ENCODE measurements at places on chromosomes 13 and 19. TPM values are rescaled to one million over a fixed set of nuclear protein-coding genes. Genes with fewer than 3 reads are reported as not detected.

GRCh38 chr13:51773515-51773914, 30.4 kb downstream of the DHRS12 start:
- no peak for DNase-seq

The HMGB1 gene
- total RNA-seq: 303 TPM

DNA sequence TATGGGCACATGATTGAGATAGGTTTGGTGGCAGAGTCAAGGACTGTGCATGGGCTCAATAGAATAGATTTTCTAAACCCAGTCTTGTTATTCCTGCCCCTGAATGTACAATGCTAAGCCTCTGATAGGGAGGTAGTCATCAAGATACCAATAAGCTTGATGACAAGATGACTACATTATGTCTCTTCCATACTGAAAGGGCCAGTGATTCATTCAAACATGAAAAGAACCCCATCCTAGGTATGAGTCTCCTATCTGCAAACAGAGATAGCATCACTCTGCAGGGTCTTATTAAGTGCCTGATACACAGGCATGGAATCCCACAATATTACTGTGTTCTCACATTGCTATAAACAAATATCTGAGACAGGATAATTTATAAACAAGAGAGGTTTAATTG, 40.3 kb upstream of the UFM1 start:
- no peak for DNase-seq

The SIGLEC6 gene
- total RNA-seq: 2.8 TPM

The CABP5 gene
- not detected for total RNA-seq

The LHB gene
- total RNA-seq: not detected

DNA sequence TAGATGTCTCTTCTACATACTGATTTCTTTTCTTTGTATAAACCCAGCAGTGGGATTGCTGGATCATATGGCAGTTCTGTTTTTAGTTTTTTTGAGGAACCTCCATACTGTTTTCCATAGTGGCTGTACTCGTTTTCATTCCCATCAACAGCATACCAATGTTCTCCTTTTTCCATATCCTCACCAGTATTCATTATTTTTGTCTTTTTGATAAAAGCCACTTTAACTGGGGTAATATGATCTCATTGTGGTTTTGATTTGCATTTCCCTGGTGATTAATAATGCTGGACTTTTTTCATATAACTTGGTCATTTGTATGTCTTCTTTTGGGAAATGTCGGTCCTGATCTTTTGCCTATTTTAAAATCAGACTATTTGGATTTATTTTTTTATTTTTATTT, 108.5 kb downstream of the PAN3 start:
- DNase-seq: no peak

GRCh38 chr13:68748038-68748437, 1359.6 kb upstream of the ATXN8OS start:
- no peak for DNase-seq

DNA sequence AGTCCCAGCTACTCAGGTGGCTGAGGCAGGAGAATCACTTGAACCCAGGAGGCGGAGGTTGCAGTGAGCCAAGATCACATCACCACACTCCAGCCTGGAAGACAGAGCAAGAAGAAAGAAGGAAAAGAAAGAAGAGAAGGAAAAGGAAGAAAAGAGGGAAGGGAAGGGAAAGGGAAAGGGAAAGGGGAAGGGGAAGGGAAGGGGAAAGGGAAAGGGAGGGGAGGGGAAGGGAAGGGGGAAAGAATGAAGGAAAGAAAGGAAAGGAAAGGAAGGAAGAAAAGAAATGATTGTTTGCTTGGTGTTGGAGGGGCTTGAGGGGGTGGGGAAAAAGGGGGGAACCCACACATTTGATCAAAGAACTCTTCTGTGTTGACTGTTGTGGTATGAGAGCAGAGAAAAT, 10.0 kb downstream of the PMIS2 start:
- no peak for DNase-seq

The UBE2L5 gene
- not detected for total RNA-seq

- no peak for DNase-seq
These were observed 305.4 kb downstream of the KLF12 start for GRCh38 chr13:73828811-73829210.

The LYL1 gene
- total RNA-seq: 7.6 TPM

DNA sequence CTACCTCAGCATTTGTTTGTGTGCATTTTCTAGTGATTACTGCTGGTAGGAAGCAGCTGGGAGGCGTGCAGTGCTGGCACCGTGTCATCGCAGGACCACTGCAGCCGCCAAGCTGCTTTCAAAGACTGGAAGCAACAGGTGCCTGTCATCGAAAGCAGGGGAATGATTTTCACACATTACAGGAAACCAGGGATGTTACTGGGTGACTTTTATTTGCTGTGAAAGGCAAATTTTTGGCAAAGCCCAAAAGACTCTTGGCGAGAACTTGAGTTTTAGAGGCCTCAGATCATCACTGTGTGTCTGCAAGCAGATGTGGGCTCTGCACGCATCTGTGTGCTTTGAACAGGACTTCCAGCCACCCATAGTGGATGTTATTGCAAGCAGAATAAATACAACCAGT, 176.4 kb downstream of the FLT1 start:
- no peak for DNase-seq

GRCh38 chr19:2050349-2050990, 574 bp downstream of the MKNK2 start:
- DNase-seq: no peak

The ZNF470 gene
- 6.7 TPM for total RNA-seq

DNA sequence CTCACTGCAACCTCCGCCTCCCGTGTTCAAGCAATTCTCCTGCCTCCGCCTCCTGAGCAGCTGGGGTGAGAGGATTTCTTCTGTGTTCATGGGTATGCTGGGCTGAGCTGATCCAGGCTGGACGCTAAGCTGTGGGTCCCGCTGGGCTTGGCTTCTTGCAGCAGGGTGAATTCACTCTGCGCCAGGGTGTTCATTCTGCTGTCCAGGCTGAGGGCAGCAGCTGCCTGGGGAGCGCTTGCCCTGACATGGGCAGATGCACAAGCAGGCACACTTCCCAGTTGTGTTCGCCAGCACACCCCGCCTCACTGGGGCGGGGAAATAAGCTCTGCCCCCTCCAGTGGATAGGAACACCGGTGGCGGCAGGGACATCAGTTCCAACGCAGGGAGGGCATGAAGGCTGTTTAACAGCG, 7.3 kb upstream of the INAFM1 start:
- DNase-seq: no peak

DNA sequence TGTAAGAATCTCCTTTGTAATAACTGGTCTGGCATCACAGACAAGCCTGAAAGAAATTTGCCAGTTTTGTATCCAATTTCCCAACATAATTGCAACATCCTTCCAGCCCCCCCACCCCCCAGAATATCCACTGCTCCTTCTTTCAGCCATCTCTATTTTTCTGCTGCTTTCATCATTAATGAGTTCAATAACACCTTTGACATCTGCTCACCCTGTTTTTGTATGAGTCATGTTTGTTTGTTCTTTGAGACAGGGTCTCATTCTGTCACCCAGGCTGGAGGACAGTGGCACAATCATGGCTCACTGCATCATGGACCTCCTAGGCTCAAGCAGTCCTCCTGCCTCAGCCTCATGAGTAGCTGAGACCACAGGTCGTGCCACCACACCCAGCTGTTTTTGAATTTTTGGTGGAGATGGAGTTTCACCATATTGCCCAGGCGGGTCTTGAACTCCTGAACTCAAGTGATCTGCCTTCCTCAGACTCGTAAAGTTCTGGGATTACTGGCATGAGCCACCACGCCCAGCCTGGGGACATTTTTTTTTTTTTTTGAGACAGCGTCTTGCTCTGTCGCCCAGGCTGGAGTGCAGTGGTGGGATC, 7.0 kb upstream of the ZC3H4 start:
- no peak for DNase-seq

GRCh38 chr13:100108913-100109507, 20.1 kb downstream of the PCCA start:
- DNase-seq: no peak

- peak; percentile 32 for DNase-seq
These were observed 61.1 kb upstream of the FAM216B start for GRCh38 chr13:42720113-42720857.

The SLITRK1 gene
- 0.06 TPM for total RNA-seq

GRCh38 chr13:80469853-80470381, 129.0 kb upstream of the SPRY2 start:
- peak; percentile 17 for DNase-seq

The CFAP97D2 gene
- total RNA-seq: not detected

The MYDGF gene
- 50.2 TPM for total RNA-seq

- no peak for DNase-seq
These were observed 85.0 kb upstream of the ATXN8OS start for GRCh38 chr13:70022646-70023045.

DNA sequence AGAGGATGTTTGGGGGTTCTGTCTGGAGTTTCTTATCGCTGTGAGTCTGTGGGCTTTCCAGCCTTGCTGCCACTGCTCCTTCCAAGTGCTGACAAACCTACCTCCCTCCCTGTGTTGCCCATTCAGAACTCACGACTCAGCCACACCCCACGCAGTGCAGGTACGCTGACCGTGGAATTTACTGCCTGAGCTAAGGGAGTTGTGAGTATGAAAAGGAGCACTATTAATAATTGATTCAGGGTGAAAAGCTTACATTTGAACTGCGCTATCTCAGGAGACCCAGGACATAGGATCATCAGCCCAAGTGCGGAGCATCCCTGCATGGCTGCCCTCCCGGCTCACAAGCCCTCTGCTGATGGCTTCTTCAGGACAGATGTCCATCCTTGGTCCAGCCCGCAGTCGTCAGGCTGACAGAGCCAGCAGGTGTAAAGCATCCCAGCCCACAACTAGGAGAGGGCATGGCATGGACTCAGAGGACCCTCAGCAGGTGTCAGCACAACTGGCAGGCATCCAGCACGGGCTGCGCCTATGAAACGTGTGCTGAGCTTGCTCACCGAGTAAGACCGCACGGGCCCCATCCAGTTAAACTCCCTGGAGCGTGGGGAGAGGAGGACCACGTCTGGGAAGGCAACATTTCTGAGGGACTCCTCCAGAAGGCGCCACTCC, 244.0 kb downstream of the COL4A1 start:
- DNase-seq: no peak

DNA sequence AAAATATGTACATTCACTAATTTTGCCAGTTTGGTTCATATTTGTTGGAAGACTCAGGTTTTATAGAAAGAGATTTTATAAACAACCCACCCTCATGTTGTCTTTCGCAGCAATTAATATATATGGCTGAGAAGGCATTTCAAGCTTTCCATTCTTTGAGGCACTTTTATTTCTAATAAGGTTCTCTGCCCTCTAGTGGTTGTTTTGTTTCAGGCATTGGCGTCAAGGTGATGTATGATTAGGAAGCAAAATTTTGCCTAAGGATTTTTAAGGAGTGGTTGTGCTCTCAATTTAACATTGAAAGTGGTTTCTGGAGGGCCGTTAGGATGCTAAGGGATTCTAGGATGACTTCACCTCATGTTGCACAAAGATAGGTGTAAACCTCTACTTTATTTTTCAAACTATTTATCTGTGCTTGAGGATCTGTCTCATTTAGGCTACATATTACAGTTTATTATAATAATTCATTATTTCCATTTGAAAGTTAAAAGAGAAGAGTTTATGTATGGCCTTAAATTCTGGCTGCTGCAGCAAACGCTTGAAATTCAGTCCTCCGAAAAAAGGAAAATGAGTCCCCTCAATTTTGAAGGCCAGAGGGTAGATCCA, 35.9 kb downstream of the OXGR1 start:
- DNase-seq: no peak

- peak; percentile 60 for DNase-seq
These were observed 4.2 kb downstream of the NCLN start for GRCh38 chr19:3189702-3190469.

DNA sequence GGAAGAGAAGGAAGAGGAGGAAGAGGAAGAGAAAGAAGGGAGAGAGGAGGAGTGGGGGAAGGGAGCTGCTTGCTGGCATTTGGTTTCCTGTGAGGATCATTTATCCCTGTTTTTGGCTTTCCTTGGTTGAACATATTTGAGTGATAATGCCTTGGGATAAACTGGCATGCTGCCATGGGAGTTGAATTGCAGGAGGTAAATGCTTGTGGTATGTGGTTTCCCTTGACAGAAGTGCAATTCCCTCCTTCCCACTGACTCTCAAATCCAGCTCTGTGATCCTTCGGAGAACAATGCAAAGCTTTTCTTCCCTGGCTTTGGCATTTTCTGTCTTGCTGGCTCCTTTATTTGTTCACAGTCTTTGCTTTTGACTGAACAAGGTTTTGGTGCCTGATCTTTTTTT, 27.2 kb upstream of the CBY2 start:
- DNase-seq: no peak

The ZNF844 gene
- total RNA-seq: 11.7 TPM

DNA sequence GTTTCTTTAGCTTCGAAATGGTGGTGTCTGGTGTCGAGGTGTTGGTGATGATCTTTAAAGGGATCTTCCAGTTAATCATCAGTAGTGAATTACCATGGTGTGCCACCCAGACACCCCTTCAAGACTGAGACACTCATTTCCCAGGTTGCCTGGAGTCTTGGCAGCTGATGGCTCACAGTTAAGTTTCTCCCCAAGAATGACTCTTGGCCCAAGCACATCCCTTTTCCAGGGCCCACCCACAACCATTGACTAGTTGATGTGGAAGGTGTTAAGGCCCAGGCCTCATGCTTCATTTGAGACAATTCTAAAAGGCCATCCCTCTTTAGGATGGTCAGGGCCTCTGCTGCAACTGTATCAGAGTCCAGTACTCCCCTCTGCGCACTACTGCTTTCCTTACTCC, 145.5 kb downstream of the FOXO1 start:
- no peak for DNase-seq

The GNG14 gene
- not detected for total RNA-seq

The PRDX2 gene
- 225 TPM for total RNA-seq

The PSG7 gene
- total RNA-seq: not detected

The KLF5 gene
- 401 TPM for total RNA-seq
